DMS79 (cell line): ENCODE measurements at places on chromosomes 3 and 15.

- no peak for DNase-seq
Observed at GRCh38 chr15:38695249-38696108, 130.9 kb upstream of the RASGRP1 start.

DNA sequence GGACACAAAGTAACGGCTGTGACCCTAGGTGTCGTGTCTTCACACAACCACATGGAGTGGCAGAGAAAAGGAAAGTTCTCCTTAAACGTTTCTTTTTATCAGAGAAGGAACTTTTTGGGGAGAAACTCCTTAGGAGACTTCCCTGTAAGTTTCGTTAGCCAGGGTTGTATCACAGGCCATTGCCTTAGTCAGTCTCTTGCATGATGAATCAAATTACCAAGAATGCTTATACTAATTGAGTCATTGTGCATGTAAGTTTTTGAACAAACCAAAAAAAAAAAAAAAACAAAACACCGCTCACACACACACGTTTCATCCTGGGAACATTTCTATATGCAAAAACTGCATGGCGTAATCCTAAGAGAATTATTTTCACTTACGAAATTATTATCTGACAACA, 150.4 kb upstream of the SATB1 start:
- DNase-seq, result no peak

- no peak for DNase-seq
Observed at GRCh38 chr3:45258317-45258716, 32.2 kb upstream of the TMEM158 start.

GRCh38 chr3:122183521-122183892, at the start of gene CASR:
Gene CASR, plus strand, starts transcription at chr3:122183668. Its CDS starts 70,522 bp downstream, at chr3:122254190.
- peak; percentile 60 for DNase-seq

- DNase-seq, result no peak
Observed at GRCh38 chr15:20358779-20359414, 182.7 kb downstream of the GOLGA6L6 start.

DNA sequence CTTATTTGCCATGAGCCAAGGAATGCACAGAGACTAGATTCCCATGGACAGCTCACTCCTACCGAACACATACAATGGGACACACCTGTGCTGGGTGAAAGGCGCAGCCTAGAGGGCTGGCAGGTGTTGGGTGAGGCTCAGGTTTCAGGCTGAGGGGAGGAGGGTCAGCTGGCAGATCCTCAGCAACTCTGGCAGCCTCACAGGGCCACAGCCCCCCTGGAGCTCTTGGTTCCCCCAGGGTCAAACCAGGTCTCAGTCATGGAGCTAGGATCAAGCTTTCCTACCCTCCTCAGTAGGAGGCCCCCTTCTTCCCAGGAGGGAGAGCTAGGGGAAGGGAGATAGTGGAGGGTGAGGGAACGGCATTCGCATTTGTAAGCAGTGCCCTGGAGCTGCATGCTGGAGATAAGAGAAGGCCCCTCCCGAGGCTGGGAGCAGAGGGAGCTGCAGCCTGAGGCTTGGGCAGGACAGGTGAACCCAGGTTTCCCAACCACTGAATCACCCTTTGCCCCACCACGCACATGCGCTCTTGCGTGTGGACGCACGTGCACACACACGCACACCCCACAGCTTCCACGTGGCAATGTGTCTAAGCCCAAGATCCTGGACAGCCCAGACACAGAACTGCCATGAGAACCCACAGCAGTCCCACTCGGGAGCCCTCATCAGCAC, 26.3 kb upstream of the TFRC start:
- DNase-seq, result peak; percentile 18

- no peak for DNase-seq
Observed at GRCh38 chr3:123483146-123483545, 34.3 kb upstream of the ADCY5 start.

GRCh38 chr3:17945799-17946399, 203.5 kb upstream of the TBC1D5 start:
- no peak for DNase-seq

DNA sequence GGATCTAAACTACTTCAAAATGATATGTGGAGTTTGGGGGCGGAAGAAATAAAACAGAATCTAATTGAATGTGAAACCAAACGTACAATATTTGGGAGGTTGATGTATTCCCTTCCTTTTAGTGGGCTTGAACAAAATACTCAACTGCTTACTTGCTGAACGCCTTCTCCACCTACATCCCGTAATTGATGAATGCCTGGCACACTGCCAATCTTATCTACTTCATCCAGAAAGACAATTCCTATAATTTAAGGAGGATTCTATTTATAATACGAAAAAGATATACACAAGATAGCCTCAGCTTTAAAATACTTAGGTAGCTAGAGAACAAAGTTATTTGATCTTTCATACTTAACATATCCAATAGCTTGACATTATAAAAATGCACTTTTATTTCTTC, 23.1 kb upstream of the PDCD7 start:
- DNase-seq, result no peak

- DNase-seq, result no peak
Observed at GRCh38 chr15:43370310-43370974, 401 bp downstream of the ZSCAN29 start.

DNA sequence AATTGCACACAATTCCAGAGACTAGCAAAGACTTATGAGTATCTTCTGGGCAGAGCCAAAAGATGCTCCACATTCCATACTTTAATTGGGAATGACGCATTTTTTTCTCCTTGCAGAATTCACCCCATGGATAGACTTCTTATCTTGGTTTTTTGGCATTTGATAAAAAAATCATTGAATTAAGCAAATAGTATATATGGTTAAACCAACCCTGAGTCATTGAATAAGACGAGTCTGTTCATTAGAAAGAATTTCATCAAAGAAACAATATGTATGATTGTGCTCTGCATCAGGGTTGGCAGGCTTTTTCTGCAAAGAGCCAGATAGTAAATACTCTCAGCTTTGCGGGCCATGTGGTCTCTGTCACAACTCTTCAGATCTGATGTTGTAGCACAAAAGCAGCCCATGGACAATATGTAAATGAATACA, 9.2 kb upstream of the PDZRN3 start:
- no peak for DNase-seq

- no peak for DNase-seq
Observed at GRCh38 chr3:72756900-72757299, 91.3 kb downstream of the SHQ1 start.

- DNase-seq, result no peak
Observed at GRCh38 chr3:126259411-126260391, 79.3 kb upstream of the ALDH1L1 start.

DNA sequence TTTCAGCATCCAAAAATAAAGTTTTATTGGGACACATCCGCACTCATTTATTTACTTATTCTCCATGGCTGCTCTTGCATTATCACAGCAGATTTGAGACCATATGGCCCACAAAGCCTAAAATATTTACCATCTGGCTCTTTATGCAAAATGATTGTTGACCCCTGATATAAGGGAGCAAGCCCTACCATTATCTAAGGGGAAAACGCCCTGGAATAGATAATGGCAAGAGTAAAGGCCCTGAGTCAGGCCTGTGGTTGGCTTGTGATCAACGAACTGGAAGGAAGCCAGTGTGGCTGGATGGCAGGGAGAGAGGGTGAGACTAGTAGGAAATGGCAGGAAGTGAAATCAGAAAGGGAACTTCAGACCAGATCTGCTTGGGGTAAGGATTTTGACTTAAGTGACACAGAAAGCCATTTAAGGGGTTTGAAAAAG, 24.6 kb upstream of the DMXL2 start:
- DNase-seq, result no peak

- no peak for DNase-seq
Observed at GRCh38 chr3:119481079-119481478, 12.3 kb downstream of the POGLUT1 start.

DNA sequence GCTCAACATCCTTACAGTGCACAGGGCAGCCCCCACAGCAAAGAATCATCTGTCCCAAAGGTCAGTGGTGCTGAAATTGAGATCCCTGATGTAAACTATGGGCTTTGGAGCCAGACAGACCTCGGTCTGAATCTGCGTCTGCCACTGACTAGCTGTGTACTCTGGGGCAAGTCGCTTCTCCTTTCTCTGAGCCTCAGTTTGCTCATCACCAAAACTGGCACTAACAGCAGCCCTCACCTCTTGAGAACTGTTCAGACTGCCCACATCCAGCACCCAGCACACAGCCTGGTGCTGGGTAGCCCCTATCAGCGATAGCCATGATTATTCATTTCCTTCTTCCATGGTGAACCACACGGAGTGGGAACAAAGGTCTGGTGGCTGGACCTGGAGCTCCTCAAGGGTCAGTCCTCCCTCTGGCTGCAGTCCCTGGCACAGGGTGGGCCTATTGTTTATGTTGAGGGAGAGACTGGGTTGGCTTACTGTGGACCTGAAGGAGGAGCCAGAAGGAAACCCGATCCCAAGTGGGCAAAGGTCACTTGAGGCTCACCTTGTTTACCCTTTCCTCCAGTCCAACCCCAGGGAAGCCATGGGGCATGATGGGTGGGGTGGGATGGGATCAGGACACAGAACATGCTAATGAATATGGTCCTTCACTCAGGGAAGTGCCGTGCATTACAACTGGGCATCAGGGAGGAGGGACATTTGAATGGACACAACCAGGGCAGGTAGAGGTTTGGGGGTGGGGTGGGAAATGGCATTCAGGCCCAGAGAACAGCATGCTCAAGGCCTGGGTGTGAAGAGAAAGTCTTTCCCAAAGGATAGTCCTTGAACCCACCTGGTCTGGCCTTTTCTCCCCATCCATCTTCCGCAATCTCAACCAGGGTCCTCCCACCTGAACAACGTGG, 1.6 kb upstream of the PRKCD start:
- no peak for DNase-seq

- DNase-seq, result no peak
Observed at GRCh38 chr3:47847260-47847659, 44.3 kb downstream of the DHX30 start.

DNA sequence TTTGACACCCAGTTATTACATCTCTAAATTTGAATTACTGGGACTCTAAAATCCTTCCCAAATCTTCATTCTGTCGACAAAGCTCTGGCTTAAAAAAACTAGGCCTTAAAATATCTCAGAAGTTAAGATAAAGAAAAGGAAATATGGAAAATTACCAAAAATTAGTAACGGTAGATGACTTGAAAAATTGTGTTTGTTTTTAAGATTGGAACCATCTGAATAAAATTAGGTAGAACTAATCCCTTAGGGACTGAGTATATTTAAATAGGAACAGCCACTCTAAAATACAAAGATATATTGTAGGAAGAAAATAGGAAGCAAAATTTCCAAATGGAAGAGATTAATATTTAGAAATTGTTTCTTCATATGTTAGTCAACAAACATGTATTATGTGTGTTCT, 45.1 kb upstream of the CHMP2B start:
- DNase-seq, result no peak

DNA sequence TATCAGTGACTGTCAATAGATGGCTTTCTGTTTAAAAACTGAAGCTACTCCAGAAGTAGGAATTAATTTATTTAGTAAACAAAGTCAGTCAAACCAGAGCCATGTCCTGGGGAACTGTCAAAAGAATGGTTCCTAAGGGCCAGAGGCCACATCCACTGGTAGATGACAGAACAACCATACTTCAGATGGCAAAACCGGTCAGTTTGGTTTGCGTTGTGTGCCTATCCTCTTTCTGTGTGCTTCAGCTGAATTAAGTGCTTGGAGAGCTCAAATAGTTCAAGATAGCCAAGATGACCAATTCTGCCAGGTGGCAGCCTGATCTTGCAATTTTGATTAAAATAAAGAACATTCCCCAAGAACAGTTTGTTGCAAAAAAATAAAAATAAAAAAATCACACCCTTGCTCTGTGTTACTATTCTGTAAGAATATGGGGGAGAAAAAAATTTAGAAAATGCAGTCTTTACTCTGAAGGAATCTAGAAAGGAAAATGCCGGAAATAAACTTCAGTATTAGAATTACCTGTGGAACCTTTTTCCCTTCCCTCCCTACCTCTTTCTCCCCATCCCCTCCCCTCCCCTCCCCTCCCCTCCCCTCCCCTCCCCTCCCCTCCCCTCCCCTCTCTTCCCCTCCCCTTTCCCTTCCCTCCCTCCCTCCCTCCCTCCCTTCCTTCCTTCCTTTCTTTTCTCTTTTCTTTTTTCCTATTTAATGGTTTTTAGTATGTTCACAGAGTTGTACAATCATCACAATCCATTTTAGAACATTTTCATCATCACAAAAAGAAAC, 2.5 kb downstream of the MAP3K13 start:
- peak; percentile 74 for DNase-seq

DNA sequence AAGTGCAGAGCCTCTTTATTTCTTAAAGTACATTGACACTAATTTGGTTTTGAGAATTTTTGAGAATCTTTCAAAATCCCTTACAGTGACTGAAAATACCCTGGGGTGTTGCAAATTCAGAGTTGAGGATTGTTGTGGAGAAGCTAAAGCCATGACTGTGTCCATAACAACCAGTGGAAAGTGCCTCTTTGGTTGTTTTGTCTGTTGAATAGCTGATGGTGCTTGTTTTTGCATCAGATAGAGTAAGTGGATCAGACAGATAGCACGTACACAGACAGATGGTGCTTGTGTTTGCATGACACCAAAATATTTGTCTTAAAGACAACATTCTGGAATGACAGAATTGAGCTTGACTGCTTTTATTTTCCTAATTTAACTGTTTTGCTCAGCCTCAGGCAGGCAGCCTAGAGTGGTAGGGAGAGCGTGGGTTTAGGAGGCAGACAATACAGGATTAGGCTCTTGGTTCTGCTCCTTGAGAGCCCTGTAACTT, 265.0 kb downstream of the IL20RB start:
- DNase-seq, result peak; percentile 85

- no peak for DNase-seq
Observed at GRCh38 chr3:53242642-53243041, 13.2 kb downstream of the TKT start.

DNA sequence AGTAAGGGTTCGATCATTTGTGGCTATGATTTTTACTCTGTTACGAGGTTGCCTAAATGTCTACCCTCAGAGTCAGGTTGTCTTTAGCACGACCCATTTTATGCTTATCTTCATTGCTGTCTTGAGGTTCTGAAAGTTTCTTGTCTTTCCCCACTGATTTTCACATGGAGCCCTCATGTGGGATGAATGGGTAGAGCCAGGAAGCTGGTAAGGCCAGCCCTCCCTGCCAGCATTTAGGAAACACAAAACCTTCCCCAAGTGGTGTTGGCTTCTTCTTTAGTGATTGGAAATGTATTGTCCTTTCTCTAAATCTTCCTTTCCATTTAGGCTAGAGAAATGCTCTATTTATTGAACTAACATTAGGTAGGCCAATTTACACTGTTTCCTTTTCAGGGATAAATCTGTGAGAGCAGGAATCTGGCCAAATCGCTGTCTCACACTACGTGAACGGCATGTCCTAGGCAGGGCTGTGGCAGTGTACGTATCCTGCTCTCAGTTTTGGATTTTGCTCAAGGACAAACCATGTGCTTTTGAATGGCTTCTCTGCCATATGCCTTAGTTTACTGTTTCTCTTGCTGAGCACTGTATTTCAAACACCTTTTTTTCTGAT, 43.7 kb downstream of the MYZAP start:
- no peak for DNase-seq
